ENCODE measurements at places on chromosomes 3 and 15. TPM values are rescaled to one million over a fixed set of nuclear protein-coding genes. Genes with fewer than 3 reads are reported as not detected.

Gene RPL39L
- total RNA-seq, result 35.9 TPM

Gene MYNN
- 15.1 TPM for total RNA-seq

Gene GOLGA8G
- total RNA-seq, result not detected

Gene OR5H2
- not detected for total RNA-seq

Gene C15orf39
- total RNA-seq, result 16.5 TPM

Gene PLXNA1
- 3.7 TPM for total RNA-seq

Gene EPHA3
- 0.14 TPM for total RNA-seq

Gene GUCA1C
- not detected for total RNA-seq

Gene FGF7
- not detected for total RNA-seq

Gene ABI3BP
- not detected for total RNA-seq

Gene TNFAIP8L3
- total RNA-seq, result 0.14 TPM

Gene NCBP2
- 84.3 TPM for total RNA-seq

Gene CPOX
- 36.5 TPM for total RNA-seq

Gene PLA2G4E
- not detected for total RNA-seq

Gene P2RY1
- 1.7 TPM for total RNA-seq

Gene CTXN2
- not detected for total RNA-seq

Gene MEGF11
- not detected for total RNA-seq

Gene GHSR
- not detected for total RNA-seq

Gene HHLA2
- total RNA-seq, result 1.9 TPM

Gene CPN2
- not detected for total RNA-seq

Gene SYNPR
- not detected for total RNA-seq

Gene THPO
- not detected for total RNA-seq

Gene RNU5B-1
- not detected for total RNA-seq

Gene ALDH1L1
- total RNA-seq, result 0.48 TPM

Gene MINAR1
- total RNA-seq, result 0.37 TPM

Gene TMOD3
- total RNA-seq, result 55.1 TPM

Gene SEMA6D
- not detected for total RNA-seq

Gene TP53BP1
- 33.2 TPM for total RNA-seq

Gene ERICH6
- 0.19 TPM for total RNA-seq

Gene GRM7
- total RNA-seq, result not detected

Gene IMPG2
- total RNA-seq, result 0.86 TPM

Gene TJP1
- 0.16 TPM for total RNA-seq

Gene SCN5A
- total RNA-seq, result not detected

Gene CPNE4
- 0.17 TPM for total RNA-seq

Gene SERINC4
- total RNA-seq, result 0.14 TPM

Gene PIK3R4
- 22.1 TPM for total RNA-seq

Gene TMOD2
- total RNA-seq, result 5.1 TPM

Gene EOGT
- total RNA-seq, result 16.8 TPM

Gene TIMP4
- 0.24 TPM for total RNA-seq

Gene NANOGP8
- not detected for total RNA-seq

Gene ARGFX
- not detected for total RNA-seq

Gene ARNT2
- total RNA-seq, result 0.19 TPM

Gene CCR8
- total RNA-seq, result 1.2 TPM

Gene EFHB
- total RNA-seq, result 1.8 TPM

Gene SLC24A5
- total RNA-seq, result not detected

Gene WDR72
- not detected for total RNA-seq

Gene TTC21A
- 2.2 TPM for total RNA-seq

Gene CTNNB1
- 93.3 TPM for total RNA-seq

Gene SLCO2A1
- 0.10 TPM for total RNA-seq

Gene TM4SF1
- 0.23 TPM for total RNA-seq

Gene PRR23C
- total RNA-seq, result not detected

Gene CLDN11
- not detected for total RNA-seq

Gene NLGN1
- not detected for total RNA-seq

Gene USF3
- 16.8 TPM for total RNA-seq

Gene DUSP7
- 15.7 TPM for total RNA-seq
